Activated CD4-positive, CD25-positive, alpha-beta regulatory T cell treated with anti-CD3 and anti-CD28 coated beads, Interleukin-2, amount 50 U/mL, for 16 hours (primary cell): ENCODE measurements at places on chromosomes 7 and 10.

DNA sequence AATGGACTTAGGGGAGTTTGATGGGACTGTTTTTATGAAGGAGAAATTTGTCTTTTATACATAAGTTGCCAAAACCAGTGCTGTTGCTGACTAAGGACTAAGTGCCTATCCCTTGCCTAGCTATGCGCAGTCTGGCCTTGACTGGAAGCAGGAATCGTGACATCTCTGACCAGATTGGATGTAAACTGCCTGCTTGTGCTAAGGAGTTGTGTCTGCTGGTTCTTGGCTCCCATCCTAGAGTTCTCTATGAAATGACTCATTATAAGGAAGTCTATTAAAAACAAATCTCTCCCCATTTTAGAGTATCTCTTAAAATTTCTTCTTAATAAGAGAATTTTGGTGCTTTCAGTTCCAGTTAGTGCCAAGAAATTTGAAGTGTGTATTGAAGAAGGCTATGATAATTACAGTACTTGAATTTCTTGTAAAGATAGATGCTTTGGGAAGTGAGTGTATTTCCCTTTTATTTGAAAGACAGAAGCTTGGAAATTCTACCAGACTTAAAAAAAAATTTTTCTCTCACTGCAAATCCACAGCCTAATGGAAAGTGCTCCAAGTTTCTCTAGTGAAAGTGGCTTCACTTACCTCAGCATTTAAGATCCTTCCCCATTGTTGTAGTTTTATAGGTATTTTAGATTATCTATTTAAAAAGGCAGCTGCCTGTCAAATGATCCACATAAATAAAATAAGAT lies 77.6 kb downstream of the BICC1 start:
- DNase-seq, result no peak

DNA sequence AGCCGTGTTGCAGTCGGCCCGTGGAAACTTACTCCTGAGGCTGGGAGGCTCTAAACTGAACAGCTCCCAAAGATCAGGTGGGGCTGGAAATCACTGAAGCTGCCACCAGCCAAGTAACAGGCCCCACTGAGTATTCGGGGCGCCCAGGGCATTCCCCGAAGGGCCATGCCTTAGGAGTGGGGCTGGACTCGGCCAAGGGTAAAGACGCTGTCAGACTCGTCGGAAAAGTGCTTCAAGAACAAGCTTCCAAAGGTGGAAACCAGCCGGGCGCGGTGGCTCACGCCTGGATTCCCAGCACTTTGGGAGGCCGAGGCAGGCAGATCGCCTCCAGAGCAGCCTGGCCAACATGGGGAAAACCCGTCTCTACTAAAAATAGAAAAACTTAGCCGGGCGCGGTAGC lies 102.8 kb downstream of the GALNT11 start:
- DNase-seq, result no peak

DNA sequence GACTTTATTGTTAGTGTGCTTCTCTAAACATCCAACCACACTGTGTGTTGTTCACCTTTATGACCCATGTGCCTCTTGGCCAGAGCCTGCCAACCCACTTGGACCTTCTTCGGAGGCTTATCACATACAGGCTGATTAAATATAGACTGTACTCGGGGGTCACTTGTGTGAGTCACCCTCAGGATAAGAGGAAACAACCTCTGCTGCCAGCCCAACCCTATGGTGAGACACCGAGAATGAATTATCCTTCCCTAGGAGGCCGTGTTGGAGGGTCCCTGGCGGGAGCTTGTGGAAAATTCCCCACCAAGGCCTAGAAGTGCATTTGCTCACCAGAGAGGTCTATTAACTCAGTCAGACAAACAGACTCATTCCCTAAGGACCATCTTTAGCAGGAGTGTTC lies 63.0 kb downstream of the FAS start:
- DNase-seq, result no peak

DNA sequence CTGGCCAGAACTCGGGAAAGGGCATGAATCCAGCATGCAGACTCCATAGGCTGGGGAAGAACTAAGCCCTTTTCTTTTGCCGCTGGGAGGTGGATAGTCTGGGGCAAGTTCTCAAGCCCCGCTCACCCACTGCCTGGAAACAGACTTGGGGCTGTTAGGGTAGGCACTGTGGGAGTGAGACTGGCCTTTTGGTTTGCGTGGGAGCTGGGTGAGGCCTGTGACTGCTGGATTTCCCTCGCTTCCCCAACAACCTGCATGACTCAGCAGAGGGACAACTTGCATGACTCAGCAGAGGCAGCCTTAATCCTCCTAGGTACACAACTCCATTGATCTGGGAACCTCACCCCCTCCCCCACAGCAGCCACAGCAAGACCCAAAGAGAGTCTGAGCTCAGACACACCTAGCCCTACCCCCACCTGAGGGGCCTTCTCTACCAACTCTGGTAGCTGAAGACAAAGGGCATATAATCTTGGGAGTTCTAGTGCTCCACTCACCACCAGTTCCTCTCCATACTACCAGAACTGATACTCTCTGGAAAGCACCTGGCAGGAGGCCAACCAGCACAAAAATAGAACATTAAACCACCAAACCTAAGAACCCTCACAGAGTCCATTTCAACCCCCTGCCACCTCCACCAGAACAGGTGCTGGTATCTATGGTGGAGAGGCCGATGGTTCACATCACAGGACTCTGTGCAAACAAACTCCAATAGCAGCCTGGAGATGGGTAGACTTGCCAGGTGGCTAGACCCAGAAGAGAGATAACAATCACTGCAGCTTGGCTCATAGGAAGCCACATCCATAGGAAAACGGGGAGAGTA lies 81.4 kb upstream of the LAMB4 start:
- no peak for DNase-seq

- no peak for DNase-seq
These were observed 100.9 kb upstream of the PDLIM1 start for GRCh38 chr10:95391581-95392216.

DNA sequence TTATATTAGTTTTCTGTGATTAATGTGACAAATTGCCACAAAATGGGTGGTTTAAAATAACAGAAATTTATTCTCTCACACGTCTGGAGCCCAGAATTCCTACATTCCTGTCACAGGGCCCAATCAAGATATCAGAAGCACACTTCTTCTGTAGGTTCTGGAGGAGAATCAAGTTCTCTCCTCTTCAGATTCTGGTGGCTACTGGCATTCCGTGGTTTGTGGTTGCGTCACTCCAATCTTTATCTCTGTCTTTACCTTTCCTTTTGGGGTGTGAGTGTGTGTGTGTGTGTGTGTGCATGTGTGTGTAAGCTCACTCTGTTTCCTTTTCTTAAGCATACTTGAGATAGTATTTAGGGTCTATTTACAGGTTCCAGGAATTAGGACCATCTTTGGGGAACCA lies 115.5 kb upstream of the DKK1 start:
- no peak for DNase-seq

DNA sequence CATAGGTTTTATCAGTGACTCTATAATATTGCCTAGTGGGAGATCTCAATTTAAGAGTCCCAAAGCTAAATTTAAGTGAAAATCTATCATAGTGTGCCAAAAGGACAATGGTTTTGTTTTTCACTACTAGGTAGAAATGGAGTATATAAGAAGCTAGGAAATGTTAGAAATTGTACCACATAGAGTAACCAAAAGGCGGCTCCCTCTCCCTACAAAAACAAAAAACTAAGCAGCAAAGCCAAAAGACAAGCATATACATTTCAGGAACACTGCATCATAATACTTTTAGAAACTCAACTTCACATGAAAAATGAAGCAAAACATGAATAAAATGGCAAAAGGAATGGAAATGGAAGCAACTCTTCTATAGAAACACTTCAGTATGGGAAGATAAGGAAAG lies 271.6 kb downstream of the CACNA2D1 start:
- no peak for DNase-seq
